ENCODE measurements at places on chromosomes 7 and 10.

DNA sequence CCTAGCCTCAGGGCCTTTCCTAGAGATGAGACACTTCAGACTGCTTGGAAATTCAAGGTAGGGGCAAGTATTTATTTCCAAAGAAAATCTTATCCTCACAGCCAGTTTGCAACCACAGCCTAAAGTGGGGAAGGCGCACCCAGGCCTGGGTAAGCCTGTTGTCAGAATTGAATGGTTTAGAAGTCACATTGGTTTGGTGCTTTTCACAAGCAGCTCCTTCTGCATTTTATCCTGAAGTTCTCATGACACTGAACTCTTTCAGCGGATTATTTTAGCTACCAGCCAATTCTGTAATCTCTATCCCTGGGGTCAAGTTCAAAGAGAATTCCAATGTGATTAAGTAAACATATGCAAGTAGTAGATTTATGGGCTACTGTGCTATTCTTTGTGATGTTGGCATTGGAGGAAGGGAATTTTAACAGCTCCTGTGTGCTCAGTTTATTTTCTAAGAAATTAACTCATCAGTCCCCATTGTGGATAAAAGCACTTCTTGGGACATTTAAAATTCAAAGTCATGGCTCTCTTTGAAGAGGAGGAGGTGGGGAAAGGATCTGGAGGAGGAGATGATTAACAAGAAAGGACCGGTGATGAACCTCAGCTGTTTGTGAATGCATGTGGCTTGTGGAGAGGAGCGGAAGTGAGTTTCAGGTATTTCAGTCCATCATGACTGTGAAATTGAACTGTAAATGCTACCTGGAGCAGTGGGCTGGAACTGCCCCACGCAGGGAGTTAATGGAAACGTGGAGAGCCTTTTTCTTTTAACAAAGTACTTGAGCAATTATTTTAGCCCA, 90.2 kb upstream of the CACUL1 start:
- peak; percentile 99 for DNase-seq

DNA sequence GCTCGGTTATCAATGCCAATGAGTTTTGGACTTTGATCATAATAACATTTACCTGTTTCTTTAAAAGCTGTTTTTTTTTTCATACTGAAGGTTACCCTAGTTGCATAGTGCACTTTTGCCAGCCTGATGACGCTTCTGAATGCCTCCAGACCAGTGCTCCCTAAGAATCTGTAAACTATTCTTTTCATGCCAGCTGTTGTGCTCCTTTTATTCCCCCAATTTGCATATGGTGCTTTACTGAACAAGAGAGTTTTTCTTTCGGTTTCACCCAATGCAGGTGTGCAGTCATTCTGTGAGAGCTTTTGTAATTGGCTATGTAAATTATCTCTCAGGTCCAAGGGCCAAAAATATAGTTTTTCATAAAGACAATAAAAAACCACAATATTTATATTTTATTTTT, 48.1 kb upstream of the GLCCI1 start:
- no peak for DNase-seq

- no peak for DNase-seq
These were observed 378.8 kb downstream of the DPP6 start for GRCh38 chr7:154431045-154431444.

DNA sequence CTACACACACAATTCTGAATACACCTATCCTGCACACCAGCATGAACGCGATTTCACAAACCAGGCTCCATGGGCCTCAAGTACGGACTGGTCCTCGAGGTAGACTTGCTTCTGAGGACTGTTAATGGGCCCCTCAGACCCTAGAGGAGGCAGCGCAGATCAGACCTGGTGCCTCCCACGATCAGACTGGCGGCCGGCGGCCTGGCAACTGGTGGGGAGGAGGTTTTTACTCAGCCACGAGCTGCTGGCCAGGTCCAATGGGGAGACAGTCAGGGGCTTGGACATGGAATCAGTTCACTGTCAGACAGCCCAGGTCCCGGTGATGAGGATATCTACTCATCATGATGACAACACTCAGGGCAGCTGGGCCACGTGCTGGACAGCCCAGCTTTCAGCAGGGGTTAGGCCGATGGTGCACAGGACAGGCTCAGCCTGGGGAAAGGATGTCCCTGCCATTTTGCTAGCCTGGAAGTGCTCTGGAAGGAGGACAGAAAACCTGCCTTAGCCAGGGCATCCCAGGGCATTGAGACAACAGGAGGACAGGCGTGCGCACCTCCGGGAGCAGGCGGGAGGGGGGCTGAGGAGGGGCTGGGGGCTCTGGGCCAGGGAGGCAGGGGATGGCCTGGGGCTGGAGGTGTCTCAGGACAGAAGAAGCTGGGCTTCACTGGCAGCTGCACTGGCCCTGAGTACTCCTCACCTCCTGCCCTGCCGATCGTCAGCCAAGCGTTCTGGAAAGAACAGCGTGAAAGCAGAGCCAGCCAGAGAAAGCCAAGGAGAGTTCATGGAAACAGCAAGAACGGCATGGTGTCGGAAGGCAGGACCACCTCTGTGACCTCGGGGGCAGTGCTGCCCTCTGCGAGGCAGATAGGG, 48.0 kb upstream of the RASGEF1A start:
- DNase-seq, result no peak

DNA sequence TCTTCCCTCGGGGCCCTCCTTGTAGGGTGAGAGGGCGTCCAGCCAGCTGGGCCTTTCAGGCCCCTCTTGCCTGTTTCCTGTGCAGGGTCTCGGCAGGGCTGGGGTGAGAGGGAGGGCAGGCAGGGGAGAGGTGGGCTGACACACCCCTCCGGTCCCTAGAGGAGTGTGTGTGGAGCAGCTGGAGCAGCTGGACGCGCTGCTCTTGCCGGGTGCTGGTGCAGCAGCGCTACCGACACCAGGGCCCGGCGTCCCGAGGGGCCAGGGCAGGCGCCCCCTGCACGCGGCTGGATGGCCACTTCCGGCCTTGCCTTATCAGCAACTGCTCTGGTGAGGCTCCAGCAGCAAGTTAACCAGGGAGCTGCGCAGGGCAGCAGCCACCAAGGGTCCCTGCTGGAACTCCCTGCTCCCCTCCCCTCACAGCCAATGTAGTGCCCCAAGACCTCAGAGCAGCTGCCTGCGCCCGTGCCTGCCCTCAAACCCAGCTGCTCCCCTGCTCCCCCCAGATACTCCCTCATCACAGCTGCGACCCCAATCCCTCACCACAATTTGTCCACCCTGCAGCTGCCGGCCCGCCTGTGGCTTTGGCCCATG, 15.7 kb upstream of the ZNF862 start:
- DNase-seq, result no peak

DNA sequence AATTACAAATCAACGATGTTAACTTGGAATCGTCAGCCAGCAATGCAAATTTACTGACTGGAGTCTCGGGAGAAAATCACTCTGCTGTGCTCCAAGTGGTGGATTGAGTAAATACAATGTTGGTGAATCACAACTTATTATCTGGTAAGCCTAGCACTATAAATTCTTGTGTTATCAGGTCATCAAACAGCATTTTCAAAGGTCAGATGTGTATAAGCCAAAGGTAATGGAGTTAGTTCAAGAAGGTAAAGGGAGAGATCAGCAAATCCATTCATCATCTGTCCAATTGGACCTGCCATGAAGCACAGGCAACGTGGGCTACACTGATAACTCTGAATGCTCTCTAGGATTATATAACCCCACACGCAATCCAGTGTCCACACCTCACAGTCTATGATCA, 13.9 kb downstream of the CUBN start:
- peak; percentile 16 for DNase-seq

DNA sequence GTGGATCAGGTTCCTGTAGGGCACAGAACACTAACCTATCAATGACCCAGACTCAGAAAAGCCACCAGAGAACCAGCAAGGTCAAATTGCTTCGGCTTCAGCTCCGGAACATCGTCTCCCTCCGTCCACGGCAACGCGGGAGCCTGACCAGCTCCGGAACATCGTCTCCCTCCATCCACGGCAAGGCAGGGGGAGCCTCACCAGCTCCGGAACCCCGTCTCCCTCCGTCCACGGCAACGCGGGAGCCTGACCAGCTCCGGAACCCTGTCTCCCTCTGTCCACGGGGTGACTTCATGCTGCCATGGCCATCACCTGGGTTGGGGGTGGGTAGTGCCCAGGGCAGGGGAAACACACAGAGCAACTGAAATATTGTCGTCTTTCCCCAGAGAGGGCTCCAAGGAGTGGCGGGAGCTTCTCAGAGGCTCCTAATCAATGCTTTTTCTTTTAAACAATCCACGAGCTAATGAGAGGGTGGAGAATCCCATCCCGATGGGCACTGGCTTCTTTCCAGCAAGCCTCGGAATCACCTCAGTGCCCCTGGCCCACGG, 403.5 kb downstream of the DNAJB6 start:
- no peak for DNase-seq

GRCh38 chr7:127151379-127151778, 101.4 kb downstream of the GRM8 start:
- no peak for DNase-seq

DNA sequence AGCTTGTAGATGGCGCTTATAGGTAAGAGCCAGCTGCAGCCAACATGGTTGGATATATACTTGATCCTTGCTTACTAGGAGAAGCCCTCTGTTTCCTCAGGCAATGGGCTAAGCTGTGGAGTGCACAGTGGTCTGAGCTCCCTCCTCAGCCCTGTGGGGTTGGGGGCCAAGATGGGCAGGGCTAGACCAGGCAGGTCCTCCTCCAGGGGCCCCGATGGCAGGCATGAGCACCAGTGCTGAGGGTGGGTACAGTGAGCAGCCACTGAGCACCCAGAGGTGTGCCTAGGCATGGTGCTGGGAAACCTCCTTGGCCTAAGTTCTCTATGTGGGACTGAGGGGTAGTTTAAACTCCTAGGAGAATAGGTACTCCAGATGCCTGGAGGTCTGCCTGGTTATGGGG, 680.2 kb downstream of the SUGCT start:
- no peak for DNase-seq

GRCh38 chr10:6416892-6417512, 163.1 kb downstream of the PRKCQ start:
- peak; percentile 36 for DNase-seq

- no peak for DNase-seq
These were observed 4.9 kb upstream of the CLDN3 start for GRCh38 chr7:73774923-73775322.

DNA sequence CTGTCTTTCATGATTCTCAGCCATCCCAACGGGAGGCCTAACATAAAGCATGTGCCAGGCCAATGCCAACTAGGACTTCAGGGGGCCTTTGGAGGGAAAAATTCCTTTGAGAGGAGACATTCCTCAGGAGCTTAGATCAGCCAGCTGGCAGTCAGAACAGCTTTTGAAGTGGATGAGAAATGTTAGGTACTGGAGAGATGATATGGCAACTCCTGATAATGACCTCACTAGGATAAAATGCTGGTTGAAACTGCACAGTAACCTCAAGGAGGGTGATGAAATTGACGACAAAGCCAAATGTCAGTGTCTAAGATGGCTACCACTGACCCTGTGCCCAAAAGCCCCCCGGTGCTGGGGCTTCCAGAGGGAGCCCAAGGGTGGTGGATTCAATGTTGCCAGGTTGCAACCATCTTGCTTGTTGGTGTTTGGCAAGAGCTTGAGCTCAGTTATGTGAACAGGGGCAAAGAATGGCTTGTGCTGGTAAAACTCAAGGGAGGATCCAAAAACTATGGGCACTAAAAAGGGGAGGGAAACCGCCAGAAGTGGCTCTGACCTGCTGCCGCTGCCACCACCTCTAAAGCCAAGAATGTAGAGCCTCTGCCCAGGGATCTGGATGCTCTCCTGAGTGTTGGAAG, 121.2 kb downstream of the UBE2H start:
- DNase-seq, result peak; percentile 99

DNA sequence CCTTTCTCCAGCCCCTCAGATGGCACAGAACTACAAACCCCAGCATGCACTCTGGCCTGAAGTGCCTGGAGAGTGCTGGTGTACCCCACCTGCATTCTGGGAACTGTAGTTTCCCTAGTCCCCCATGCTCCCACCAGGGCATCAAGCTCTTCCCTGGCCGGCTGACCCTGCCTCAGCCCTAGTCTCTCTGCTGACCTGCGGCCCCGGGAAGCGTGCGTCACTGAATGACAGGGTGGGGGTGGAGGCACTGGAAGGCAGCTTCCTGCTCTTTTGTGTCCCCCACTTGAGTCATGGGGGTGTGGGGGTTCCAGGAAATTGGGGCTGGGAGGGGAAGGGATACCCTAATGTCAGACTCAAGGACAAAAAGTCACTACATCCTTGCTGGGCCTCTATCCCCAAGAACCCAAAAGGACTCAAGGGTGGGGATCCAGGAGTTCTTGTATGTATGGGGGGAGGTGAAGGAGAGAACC, 2.1 kb downstream of the NOS3 start:
- DNase-seq, result no peak

GRCh38 chr10:110408203-110408871, 89.4 kb upstream of the DUSP5 start:
- DNase-seq, result peak; percentile 36

DNA sequence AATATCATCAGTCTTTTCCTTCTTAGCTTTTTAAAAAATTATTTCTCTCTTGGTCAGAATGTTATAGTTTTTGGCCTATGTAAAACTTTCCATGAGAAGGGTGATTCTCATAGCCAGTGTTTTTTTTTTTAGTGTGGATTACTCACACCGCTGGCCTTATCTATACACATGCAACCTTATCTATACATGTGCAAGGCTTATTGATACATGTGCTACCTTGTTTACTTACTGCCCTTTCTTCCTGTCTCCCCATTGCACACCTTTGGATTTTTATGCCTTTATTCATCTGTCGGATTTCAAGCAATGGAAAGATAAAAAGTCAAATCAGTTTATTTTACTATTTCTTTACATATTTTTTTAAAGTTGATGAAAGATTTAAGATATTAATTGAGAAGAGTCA, 660.0 kb upstream of the FZD8 start:
- no peak for DNase-seq

DNA sequence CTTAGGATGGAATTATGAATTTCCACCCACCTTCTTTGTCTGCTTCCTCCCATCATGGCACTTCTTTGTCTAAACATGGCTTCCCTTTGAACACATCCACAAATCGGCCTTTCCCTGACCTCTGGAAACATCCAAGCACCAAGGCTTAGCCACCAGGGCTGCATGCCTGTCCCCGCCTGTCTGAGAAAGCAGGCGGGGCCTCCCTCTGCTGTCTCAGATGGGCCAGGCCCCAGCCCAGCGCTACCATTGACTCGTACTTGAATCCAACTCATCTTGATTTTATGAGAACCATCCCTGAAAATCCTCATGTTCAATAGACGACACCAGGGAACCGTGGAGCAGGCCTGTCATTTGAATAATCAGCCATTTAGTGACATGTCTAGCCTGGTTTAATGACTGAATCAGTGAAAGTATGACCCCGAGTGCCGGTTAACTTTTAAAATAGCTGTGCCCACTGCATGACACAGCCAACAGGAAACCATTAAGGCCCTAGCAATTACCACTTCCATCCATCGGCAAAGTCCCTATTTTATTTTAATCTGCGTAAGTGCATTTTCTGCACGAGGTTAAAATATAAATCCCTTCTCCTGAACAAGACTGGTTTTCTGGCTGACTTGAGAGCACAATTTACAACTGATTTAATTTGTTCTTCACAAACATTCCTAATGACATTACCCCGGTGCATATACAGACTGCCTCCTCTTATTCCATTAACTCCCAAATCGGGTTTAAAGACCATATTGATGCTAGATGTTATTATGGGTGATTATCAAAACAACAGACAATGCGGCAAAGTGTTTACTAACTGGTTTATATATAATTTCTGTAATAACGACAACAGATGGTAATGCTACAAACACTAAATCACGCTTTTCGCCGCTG, 194.7 kb downstream of the BUB3 start:
- DNase-seq, result no peak
